8988T (cell line): ENCODE measurements at places on chromosomes 5 and 9.
A peak's percentile ranks its signal among the peaks of the same experiment; 100 is the strongest.

DNA sequence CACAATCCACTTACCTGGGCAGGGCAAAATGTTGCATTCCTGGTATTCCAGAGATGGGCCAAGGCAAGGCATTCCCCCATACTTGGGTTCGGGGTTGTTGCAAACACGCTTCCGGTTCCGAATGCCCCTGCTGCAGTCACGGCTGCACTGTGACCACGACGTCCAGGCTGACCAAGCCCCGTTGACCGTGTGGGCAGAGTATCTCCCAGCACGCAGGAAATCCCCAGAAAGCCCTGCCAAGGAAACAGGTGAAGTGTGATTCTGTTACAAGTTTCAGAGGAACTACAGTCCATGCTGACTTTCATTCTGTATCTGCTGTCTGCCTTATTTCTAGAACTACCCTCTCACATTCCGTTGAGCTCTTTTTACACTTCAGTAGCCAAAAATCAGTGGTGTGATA is 483.0 kb downstream of the SEMA5A start:
- no peak for DNase-seq

- no peak for DNase-seq
These were observed 51.9 kb downstream of the PRRT1B start for GRCh38 chr9:131597246-131597645.

DNA sequence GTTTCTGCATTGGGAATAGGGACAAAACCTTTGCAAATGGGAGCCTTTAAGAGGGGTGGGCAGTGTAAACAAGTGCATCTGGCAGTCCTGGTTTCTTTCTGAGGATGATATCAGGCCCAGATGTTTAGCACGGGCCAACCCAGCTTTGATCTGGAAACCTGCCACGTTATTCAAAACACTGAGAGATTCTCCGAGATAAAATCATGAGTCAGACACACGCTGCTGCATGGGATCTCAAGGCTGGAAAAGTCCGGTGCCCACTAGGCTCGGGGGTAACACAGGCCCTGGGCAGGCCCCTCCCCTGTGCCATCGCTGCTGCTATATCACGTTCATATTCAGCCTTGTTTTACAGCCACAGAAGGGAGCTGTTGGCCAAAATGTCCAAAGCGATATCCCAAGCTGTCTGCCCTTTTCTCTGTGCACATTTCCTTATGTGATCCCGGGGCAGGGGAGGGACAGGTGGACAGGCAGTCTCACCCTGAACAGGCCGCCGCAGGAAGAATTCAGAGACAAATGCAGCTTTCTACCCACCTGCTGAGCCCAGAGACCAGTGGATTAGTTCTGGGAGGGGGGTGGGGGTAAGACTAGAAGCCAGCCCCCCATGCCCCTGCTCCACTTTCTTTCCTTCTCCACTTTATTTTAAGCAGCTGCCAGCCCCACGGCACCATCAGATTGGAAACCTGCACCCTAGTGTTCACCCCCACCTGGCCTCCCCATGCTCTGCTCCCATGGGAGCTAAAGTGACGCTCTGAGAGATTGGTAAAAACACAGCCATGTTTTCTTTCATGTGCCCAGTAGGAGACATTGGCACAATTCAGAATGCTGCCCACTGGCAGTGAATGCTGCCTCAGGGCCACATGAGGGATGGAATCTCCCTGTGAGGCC is 63.1 kb downstream of the TMOD1 start:
- DNase-seq = no peak

DNA sequence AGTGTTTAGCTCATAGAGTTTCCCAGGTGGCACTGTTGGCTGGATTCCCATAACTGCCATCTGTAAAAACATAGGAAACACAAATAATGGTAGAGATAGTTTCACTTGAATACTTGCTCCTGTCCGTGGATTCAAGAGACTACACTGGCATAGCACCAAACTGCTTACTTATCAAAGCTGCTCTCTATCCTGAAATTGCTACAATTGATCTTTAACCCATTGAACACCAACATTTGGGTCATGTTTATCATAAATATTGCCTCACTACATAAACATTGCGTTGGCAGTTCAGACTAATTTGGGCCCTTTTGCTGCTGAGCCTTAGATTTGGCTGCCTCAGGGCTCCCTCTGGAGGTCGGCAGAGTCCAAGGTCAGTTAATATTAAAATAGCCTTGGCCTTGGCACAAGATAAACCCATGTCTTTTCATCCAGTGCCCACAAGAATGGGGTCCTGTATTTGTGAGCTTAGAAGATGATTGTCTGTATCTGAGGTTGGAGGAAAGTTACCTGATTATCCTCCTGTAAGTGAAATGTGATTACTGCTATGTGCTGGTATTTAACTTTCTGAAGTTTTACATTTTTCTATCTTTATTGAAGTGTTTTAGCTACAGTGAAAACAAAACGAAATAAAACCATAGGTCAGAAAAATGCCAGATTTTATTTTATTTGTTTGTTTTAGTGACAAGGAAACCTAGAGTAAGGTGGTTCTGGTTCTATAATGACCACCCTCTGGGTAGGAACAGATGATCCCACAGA is 4.0 kb upstream of the RANBP3L start:
- DNase-seq = no peak

DNA sequence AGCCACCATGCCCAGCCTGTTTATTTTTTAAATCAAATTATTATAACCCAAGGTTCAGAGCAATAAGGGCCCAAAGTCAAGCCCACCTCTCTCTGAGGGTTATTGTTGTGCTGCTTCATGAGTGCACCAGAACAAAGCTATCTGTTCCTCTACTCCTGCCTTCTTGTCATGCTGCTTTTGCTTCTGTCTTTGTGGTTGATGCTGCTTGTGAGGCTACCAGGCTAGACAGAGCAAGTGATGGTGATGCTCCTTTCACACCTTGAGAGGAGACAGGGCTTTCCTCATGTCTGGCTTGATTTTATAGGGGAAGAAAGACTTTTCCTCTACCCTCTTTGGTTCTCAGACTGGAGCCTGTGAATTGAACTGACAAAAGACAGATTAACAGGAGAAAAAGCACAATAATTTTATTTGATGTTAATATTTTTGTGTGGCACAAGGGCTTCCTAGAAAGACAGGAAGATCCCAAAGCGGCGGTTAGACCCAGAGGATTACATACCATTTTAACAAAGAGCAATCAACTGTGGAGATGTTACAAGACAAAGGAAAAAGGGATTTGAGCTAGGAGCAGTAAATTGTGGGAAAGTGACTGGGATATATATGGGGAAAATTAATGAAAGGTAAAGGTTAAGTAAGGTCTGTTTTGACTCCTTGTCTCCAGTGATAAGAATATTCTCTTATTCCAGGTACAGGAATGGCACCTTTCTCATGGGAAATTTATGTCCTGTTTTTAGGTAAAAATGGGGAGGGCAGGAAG is 4.4 kb upstream of the CD180 start:
- DNase-seq = no peak

GRCh38 chr5:91378752-91379211 is 4.3 kb downstream of the ARRDC3 start:
- no peak for DNase-seq

GRCh38 chr9:27037499-27037898 is 32.0 kb upstream of the LRRC19 start:
- DNase-seq = no peak

GRCh38 chr5:180067986-180068385 is 3.6 kb downstream of the RNF130 start:
- DNase-seq = no peak

- DNase-seq = peak; percentile 11
These were observed 173.1 kb downstream of the CACNA1B start for GRCh38 chr9:138050472-138051330.

DNA sequence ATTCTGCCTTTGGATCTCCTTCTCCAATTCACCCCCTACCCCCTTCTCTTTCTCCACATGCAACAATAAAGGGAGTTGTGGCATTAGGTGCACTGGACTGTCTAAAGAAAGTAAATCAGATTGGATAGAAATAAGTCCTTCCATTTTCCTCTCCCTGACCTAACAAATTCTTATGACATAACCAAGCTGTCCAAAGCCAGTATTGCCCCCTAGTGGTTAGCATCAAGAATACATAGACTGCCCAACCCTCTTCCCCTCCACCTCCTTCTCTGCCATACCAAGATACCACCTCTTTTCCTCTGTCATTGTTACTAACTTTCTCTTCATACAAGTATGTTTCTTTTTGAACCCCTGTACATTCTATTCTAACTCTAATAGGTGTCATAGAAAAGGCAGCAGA is 45.7 kb downstream of the PPARGC1B start:
- DNase-seq = no peak

- no peak for DNase-seq
These were observed 154.5 kb downstream of the ARSB start for GRCh38 chr5:78830528-78831046.

- DNase-seq = no peak
These were observed 58.1 kb downstream of the LRSAM1 start for GRCh38 chr9:127509261-127509954.

- DNase-seq = no peak
These were observed 72.0 kb downstream of the PRKACG start for GRCh38 chr9:68941780-68942459.

GRCh38 chr9:75532233-75533050 is 358.0 kb upstream of the PCSK5 start:
- no peak for DNase-seq
